Left ventricle myocardium superior (tissue), 1 donor: ENCODE measurements at places on chromosomes 3 and 15.

GRCh38 chr3:132119531-132119930 lies 84.7 kb upstream of the CPNE4 start:
- no peak for DNase-seq

DNA sequence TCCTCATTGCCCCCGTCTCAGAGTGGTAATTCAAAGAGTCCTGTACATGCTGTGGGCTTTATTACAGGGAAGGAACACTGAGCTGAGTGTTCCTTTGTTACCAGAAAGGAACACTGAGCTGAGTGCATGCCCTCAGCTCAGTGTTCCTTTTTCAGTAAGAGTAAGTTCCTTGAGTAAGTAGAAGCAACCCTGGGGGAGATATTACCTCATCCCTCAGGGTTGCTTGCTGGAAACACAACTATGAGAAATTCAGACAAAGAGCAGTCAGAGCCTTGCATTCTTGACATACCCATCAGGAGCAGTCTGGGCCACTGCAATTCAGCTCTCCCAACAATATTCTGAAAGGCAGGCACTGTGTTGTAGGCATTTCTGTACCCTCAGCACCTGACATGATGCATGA lies 17.0 kb downstream of the CHRM5 start:
- DNase-seq, result no peak

DNA sequence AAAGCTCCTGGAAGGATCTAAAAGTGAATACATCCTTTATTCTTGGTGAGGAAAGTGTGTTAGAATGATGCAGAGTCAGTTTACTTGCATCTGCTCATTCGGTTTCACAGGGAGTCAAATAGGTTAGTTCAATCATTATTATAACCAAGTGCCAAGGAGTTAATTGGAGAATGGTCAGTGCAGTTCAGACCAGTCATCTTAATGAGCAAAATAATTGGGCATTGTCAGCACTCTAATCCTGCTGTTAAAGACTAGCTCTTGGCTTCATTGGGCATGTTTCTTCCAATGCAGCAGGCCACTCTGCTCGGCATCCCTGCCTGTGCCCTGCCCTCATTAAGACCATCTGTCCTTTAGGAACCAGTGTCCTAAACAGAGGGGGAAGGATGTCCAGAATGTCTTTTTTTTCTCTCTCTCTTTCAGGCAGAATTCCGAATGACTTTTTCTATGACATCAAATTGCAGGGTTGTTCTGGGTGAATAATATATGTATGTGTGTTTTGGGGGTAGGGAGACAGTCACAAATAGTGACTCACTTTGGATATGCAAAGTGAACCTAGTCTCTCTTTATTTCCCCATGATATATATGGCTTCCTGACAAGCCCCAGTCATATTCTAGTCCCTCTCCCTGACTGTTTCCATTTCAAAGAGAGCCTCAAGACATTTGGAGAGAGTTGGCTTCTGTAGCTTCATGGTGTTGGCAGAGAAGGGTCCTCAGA lies 205.4 kb upstream of the TRIM42 start:
- DNase-seq, result no peak

DNA sequence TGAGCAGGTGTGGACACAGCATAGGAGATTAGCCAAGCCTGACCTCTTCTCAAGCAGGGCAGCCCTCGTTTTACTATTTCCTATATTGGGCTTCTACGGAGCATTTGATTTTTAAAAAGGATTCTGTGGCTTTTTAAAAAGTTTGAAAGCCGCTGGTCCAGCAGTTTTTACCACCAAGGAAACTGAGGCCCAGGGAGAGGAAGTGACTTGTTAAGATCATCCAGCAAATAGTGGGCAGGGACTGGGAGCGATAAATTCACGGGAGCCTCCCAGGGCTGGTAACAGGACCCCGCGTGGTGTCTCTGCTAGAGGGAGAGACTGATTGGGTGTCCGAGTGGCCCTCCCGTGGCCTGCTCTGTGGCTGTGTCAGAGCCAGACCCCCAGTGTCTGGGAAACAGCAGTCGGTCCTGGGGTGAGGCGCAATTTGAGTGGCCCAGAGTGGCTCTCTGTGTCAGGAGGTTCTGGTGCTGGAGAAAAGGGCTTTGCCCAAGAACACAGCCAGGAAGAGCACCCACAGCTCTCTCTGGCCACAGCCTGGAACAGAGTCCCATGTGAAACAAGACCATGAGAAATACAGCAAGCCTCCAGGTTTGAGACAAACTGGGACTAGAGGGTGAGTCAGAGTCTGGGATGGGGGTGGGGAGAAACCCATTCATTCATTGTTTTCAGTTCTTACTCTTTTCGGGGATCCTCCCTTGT lies 4.2 kb downstream of the FURIN start:
- no peak for DNase-seq

DNA sequence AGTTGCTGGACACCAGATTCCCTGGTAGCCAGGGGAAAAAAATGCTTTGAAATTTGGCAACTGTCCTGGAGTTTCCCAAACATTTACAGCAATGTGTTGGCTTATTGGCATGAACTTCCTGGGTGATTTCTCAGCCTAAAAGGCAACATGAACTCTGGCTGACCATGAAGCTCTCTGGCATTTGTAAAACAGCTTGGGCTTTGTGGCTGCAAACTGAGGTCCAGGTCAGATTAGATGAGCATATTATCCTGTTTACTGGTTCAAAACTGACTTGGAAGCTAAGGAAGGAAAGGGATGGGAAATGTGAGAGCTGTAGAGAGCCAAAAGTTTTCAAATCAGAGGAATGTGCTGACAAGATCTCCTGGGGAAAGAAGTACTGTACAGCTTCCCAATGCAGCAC lies 139.0 kb downstream of the P3H2 start:
- no peak for DNase-seq

- no peak for DNase-seq
Measured at GRCh38 chr3:58041826-58042324, 33.7 kb downstream of the FLNB start.

DNA sequence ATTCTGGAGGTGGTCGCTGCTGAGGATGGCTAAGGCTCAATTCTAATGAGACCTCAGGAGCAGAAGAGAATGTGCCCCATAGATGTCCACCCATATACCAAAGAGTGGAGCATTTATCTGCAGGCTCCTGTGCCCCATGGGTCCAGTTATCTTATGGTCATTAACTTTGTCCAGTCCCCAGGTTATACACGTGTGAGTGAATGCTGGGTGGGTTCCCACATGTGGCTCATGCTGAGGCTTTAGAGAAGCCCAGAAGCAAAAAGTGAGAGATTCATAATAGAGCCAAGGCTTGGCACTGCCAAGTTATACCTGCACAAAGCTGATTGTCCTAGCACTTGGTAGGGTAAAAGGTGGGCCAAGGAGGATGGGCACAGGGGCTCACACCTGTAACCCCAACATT lies 30.0 kb upstream of the MINAR1 start:
- DNase-seq, result no peak

- no peak for DNase-seq
Measured at GRCh38 chr3:138449490-138449889, 15.1 kb downstream of the ESYT3 start.

- DNase-seq, result no peak
Measured at GRCh38 chr3:197398286-197398878, 100.0 kb upstream of the DLG1 start.

DNA sequence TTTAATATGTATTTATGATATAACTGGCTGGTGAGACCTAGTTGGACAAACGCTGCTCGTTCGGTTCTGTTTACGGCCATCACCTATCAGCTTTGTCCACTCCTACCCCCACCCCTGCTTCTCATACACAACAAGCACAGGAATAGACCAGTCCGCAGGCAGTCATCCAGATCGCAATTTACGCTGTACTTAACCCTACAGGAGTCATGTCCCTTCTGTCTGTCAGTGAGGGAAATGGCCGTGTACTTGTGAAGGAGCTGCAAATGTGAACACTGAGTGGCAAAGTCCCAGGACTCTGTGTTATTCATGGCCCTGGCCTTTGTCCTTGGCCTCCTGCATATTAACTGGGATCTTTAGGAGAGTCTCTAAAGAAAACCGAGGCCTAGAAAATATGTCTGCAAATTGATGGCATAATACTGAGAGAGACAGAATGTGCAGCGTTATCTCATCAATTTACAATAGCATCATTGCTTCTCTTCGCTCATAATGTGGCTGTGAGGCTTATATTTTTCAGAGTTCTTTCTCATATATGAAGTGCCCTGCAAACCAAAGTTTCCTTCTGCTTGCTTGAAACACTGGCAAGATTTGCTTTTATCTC lies 7.2 kb upstream of the ABHD10 start:
- peak; percentile 61 for DNase-seq

- no peak for DNase-seq
Measured at GRCh38 chr3:165830746-165831145, 6.5 kb downstream of the BCHE start.

- no peak for DNase-seq
Measured at GRCh38 chr3:185420762-185421161, 57.8 kb downstream of the MAP3K13 start.

- no peak for DNase-seq
Measured at GRCh38 chr15:92833106-92833433, 67.1 kb upstream of the CHD2 start.

- no peak for DNase-seq
Measured at GRCh38 chr3:121493431-121493830, 52.4 kb downstream of the POLQ start.

GRCh38 chr3:14366248-14366647 lies 36.2 kb upstream of the SLC6A6 start:
- no peak for DNase-seq

- DNase-seq, result no peak
Measured at GRCh38 chr3:98750276-98750919, 12.7 kb upstream of the ST3GAL6 start.

GRCh38 chr3:45758871-45759270 lies 37.5 kb downstream of the SLC6A20 start:
- DNase-seq, result no peak

GRCh38 chr15:80264031-80264430 lies 12.0 kb upstream of the CTXND1 start:
- DNase-seq, result no peak

DNA sequence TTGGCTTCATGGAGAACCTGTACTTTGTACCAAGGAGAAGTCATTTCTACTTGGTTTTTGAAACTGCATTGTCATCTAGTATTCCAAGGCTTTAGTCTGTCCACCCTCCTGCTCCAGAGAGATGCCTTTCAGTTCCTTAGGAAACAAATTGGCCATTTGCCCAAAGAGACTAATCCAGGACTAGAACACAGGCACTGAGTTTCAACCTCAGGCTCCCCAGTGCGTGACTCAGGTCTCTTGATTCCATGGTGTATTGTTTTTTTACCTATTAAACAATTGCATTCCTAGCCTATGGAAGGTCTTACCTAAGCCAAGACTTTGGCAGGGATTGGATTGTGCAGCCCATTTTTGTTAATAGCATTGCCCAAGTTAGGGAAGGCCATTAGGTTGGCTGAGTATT lies 214.8 kb upstream of the CTDSPL start:
- DNase-seq, result no peak

- no peak for DNase-seq
Measured at GRCh38 chr15:33852094-33852493, 116.2 kb upstream of the CHRM5 start.

DNA sequence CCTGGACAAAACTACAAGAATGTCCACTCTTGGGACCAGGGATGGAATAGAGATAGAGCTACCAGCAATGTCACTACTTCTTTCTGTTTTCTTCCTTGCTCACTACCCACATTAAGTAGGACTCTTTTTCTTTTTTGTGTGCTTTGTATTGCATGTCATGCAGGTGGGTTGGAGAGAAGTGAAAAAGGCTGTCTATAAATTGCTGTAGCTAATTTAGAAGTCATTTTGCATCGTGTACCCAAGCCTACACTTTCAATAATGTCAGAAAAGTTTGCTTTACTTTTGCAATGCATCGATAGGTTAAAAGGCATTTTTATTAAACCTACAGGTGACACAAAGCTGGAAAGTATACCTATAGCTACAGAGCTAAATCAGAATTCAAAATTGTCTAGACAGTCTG lies 58.9 kb downstream of the GTF2E1 start:
- no peak for DNase-seq

DNA sequence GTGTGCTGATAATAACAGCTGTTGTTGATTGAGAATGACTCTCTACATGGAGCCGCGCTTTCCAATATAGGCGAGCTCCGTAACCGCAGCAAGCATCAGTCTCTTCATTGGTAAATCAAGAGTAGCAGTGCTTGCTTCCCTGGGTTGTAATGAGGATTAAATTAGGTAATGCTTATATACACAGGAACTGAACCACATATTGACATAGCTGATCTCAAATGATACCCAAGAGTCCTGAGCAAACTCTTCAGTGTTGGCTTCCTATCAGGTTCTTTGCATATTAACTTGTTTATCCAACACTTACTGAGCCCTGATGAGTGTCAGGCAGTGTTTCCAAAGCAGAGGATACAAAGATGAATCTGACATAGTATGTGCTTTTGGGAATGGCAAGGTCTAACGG lies 46.4 kb upstream of the SLCO3A1 start:
- no peak for DNase-seq

GRCh38 chr3:194225988-194226663 lies 90.2 kb downstream of the HES1 start:
- no peak for DNase-seq

- no peak for DNase-seq
Measured at GRCh38 chr3:172074032-172074431, 34.7 kb downstream of the FNDC3B start.

GRCh38 chr3:189580190-189580589 lies 51.0 kb upstream of the TP63 start:
- DNase-seq, result no peak

GRCh38 chr3:20336572-20336971 lies 150.6 kb upstream of the SGO1 start:
- no peak for DNase-seq

- DNase-seq, result no peak
Measured at GRCh38 chr3:134381076-134381475, 6.8 kb upstream of the AMOTL2 start.

- no peak for DNase-seq
Measured at GRCh38 chr3:2036076-2036475, 62.6 kb upstream of the CNTN4 start.

GRCh38 chr3:172029425-172030098 lies 9.8 kb upstream of the FNDC3B start:
- DNase-seq, result no peak

- DNase-seq, result no peak
Measured at GRCh38 chr3:51044982-51045381, 340.1 kb upstream of the MANF start.

DNA sequence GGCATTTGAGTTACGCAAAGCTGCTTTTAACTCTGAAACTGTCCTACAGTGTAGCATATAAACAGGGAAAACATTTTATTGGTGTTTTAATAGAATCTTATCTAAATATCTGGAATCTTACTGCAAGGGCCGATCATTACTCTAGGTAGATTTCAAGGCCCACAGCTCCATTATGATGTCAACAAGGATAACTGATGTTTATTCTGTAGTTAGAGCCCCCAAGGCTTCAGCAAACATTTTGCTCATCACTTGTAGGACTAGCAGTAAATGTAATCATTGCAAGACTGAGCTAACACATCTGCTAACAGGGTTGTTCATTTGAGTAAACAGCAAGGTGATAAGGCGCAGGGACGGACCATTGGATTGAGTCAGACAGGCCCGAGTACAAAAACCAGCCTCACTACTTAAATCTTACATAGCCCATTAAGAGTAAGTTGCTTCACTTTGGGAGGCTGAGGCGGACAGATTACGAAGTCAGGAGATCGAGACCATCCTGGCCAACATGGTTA lies 332.5 kb upstream of the TPRG1 start:
- DNase-seq, result no peak
